ENCODE measurements at places on chromosomes 2 and 18. TPM values are rescaled to one million over a fixed set of nuclear protein-coding genes. Genes with fewer than 3 reads are reported as not detected.
A peak's percentile ranks its signal among the peaks of the same experiment; 100 is the strongest.

Gene CYP1B1
- polyA plus RNA-seq = not detected

Gene COPS8
- polyA plus RNA-seq = 71.1 TPM

Gene FAM117B
- 4.8 TPM for polyA plus RNA-seq

Gene SERPINB4
- polyA plus RNA-seq = not detected

Gene THSD7B
- polyA plus RNA-seq = not detected

- no peak overlapping the region for H3K27ac ChIP-seq
- H3K4me1 ChIP-seq = no peaks in the 10 kb centered on the region
- no peaks in the 10 kb centered on the region for H3K27me3 ChIP-seq
- DNase-seq = no peak
These were observed 168.2 kb downstream of the DPP10 start for GRCh38 chr2:114610677-114611076.

- H3K4me3 ChIP-seq = no peak overlapping the region
- H3K27me3 ChIP-seq = no peaks in the 10 kb centered on the region
- H3K27ac ChIP-seq = no peak overlapping the region
- peaks cover 21% of the 10 kb centered on the region for H3K4me1 ChIP-seq
- no peak for DNase-seq
These were observed 41.4 kb upstream of the RNU4ATAC start for GRCh38 chr2:121489284-121489683.

DNA sequence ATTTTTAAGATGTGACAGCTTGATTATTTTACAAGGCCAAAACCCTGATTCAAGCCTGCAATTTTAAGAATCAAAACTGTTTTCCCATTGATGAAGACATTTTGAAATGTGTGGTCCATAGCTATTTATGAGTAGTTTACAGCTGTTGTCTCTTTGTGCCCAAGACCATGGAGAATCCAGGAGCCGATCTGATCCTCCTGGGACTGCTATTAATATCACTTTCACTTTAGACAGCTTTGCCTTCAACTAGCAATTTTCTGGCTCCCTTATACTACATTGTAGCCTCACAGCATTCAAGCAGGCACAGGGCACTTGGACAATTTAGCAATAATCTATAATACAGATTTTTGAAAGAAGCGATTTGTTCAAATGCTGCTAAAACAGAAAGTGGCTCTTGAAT lies 172.9 kb downstream of the SLC8A1 start:
- DNase-seq = no peak
- H3K27me3 ChIP-seq = no peaks in the 10 kb centered on the region
- H3K4me1 ChIP-seq = no peaks in the 10 kb centered on the region
- no peak overlapping the region for H3K4me3 ChIP-seq
- H3K27ac ChIP-seq = no peak overlapping the region
- no peaks in the 10 kb centered on the region for H3K36me3 ChIP-seq

- peaks cover 2% of the 10 kb centered on the region for H3K4me1 ChIP-seq
- no peaks in the 10 kb centered on the region for H3K36me3 ChIP-seq
- DNase-seq = no peak
- no peak overlapping the region for H3K4me3 ChIP-seq
- no peaks in the 10 kb centered on the region for H3K27me3 ChIP-seq
These were observed 6.1 kb upstream of the TBC1D8 start for GRCh38 chr2:101157272-101157671.

- no peak overlapping the region for H3K4me3 ChIP-seq
- peak; percentile 38 for DNase-seq
- peaks cover 37% of the 10 kb centered on the region for H3K4me1 ChIP-seq
- H3K27ac ChIP-seq = no peak overlapping the region
- H3K27me3 ChIP-seq = peaks cover 33% of the 10 kb centered on the region
These were observed 3.1 kb upstream of the GMPPA start for GRCh38 chr2:219495531-219496122.

DNA sequence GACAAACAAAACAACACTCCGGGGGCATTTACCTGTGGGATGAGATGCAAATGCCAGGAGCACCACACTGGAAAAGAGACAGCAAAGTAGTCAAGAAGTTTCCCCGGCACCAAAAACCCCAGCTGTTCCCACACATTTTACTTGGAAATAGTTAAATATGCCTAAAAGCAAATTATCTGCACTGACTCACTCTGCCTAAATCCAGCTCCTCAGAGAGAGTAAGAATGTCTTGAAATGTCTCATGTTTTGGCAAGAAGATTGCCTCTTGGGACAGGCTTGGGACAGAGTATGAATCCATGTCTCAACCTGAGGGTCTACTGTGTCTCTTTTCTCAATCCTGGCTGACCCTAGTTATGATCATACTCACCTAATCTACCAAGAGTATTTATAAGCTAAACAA lies 87.5 kb upstream of the RIOK3 start:
- H3K4me3 ChIP-seq = no peak overlapping the region
- no peak overlapping the region for H3K27ac ChIP-seq
- no peaks in the 10 kb centered on the region for H3K27me3 ChIP-seq

- H3K27ac ChIP-seq = no peak overlapping the region
- no peak overlapping the region for H3K4me3 ChIP-seq
- no peaks in the 10 kb centered on the region for H3K36me3 ChIP-seq
- H3K4me1 ChIP-seq = peaks cover 11% of the 10 kb centered on the region
- H3K27me3 ChIP-seq = peaks cover 17% of the 10 kb centered on the region
These were observed 21.2 kb downstream of the GPC1 start for GRCh38 chr2:240456447-240457222.

GRCh38 chr2:173997269-173997668 lies 32.1 kb upstream of the SP3 start:
- no peaks in the 10 kb centered on the region for H3K27me3 ChIP-seq
- no peak for DNase-seq
- H3K27ac ChIP-seq = no peak overlapping the region
- no peaks in the 10 kb centered on the region for H3K4me1 ChIP-seq
- H3K4me3 ChIP-seq = no peak overlapping the region

GRCh38 chr2:96923810-96924774 lies 54.2 kb upstream of the SEMA4C start:
- H3K4me3 ChIP-seq = peak overlapping the region; percentile 17
- no peaks in the 10 kb centered on the region for H3K27me3 ChIP-seq
- DNase-seq = peak; percentile 50
- peak overlapping the region; percentile 48 for H3K27ac ChIP-seq
- H3K36me3 ChIP-seq = no peaks in the 10 kb centered on the region

DNA sequence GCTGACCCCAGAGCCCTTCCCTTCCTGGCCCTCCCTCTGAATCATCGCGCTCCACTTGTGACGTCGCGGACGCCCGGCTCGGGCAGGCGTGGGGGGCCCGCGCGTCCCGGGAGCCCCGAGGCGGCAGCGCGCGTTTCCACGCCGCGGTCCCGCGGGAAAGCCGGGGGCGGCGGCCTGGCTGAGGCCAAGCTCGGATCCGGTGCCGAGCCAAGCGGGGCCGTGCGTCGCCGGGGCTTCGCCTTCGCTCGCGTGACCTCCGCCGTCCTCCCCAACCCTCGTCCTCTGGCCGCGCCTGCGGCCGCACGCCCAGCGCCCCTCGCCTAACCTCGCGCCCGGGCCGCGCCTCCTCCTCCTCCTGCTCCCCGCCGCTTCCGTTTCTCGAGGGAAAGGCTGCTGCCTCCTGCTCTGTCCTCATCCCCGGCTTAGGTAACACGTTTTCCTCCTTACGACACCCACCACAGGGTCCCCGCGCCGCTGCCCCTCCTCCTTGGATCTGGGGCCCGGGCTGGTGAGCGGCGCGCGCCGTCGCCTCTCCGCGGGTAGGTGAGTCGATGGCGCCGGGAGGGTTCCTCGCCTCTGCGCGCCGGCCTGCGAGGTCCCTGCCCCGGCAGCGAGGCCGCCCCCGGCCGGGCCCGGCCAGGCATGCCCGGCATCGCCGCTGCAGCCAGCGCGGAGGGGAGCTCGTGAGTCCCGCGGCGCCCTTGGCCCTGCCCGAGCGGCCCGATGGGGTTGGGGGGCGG lies at the start of gene INPP1:
INPP1 (plus strand) TSS at position 54 of the 740 bp plus-strand sequence. CDS start 16,514 bp downstream, outside the sequence.
- no peaks in the 10 kb centered on the region for H3K36me3 ChIP-seq
- no peaks in the 10 kb centered on the region for H3K27me3 ChIP-seq
- peak; percentile 45 for DNase-seq
- H3K27ac ChIP-seq = no peak within 1 kb of the TSS
- peaks cover 14% of the 10 kb centered on the region for H3K4me1 ChIP-seq

DNA sequence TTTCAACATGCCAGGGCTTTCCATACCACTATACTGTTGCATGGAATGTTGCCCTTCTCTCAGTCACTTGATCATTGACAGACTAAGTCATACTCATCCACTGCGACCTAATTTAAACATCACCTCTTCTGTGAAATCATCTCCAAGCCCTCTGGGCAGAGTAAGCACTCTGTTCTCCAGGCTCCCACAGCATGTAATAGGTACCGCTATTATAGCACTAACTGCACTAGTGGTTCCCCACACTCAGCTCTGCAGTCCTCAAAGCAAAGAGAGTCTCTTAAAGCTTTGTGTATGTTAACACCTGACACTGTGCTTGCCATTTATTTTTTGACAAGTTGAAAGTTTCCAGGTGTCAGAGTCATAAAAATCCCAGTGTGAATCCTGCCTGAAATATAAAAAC lies 947.2 kb downstream of the ERBB4 start:
- no peaks in the 10 kb centered on the region for H3K27me3 ChIP-seq
- no peak overlapping the region for H3K27ac ChIP-seq
- no peaks in the 10 kb centered on the region for H3K4me1 ChIP-seq
- no peaks in the 10 kb centered on the region for H3K36me3 ChIP-seq

- no peaks in the 10 kb centered on the region for H3K27me3 ChIP-seq
- no peak for DNase-seq
- H3K36me3 ChIP-seq = peaks cover 44% of the 10 kb centered on the region
These were observed 6.6 kb downstream of the RPS7 start for GRCh38 chr2:3581367-3582262.

- no peak overlapping the region for H3K27ac ChIP-seq
- DNase-seq = no peak
- peaks cover 62% of the 10 kb centered on the region for H3K36me3 ChIP-seq
- no peak overlapping the region for H3K4me3 ChIP-seq
These were observed 92.0 kb downstream of the ZNF236 start for GRCh38 chr18:76914314-76914713.

GRCh38 chr2:23904692-23905091 lies 22.2 kb downstream of the ATAD2B start:
- H3K4me1 ChIP-seq = peaks cover 14% of the 10 kb centered on the region
- no peak overlapping the region for H3K4me3 ChIP-seq
- H3K27ac ChIP-seq = no peak overlapping the region
- no peaks in the 10 kb centered on the region for H3K27me3 ChIP-seq
- no peak for DNase-seq

Data from CD4-positive, alpha-beta memory T cell (primary cell).